T-helper 22 cell (primary cell): ENCODE measurements at places on chromosomes 6 and 20.

DNA sequence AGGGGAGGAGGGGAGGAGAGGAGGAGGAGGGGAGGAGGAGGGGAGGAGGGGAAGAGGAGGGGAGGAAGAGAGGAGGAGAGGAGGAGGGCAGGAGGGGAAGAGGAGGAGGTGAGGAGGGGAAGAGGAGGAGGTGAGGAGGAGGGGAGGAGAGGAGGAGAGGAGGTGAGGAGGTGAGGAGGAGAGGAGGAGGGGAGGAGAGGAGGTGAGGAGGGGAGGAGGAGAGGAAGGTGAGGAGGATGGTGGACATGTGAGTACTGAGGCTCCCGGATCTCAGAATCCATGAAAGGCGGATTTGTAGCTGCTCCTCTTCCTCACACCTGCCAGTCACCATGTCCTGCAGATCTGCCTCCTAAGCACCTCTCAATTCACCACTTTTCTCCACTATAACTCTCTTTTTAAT is 59.8 kb downstream of the PSMB1 start:
- DNase-seq, result no peak

DNA sequence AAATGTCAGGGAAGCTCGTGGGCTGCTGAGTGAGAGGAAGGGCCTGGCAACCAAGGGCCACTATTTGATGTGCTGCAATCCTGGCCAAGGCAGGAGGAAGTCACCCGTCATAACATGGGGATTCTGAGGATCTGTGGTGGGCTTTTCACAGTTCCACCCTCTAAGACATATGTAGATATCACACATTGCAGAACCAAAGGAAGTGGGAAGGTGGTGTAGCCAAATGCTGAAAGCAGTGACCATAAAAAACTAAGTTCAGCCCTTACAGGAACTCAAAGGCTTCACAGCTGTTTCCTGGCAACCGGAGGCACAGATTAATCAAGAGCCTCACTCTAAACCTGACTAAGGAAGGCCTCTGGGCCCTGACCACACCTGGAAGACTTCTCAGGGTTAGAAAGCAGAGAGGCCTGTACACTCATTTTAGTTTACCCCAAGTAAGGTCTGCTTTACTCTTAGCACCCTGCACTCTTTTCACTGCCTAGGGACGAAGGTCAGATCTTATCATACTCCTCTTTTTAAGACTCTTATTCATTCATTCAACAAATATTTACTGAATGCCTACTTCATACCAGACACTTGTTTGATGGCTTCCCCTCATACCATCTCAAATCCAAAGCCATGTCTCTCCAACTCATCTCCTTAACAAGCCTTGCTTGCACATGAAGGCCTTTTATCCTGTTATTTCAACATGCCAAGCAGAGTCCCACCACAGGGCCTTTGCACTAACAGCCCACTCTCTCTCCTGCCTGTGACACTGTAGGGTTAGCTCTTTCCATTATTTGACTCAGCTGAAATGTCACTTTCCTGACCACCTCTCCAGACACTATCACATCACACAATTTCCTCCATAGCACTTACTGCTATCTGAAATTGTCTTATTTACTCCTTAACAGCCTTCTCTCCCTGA is 2.6 kb downstream of the UBE2V1 start:
- DNase-seq, result no peak

DNA sequence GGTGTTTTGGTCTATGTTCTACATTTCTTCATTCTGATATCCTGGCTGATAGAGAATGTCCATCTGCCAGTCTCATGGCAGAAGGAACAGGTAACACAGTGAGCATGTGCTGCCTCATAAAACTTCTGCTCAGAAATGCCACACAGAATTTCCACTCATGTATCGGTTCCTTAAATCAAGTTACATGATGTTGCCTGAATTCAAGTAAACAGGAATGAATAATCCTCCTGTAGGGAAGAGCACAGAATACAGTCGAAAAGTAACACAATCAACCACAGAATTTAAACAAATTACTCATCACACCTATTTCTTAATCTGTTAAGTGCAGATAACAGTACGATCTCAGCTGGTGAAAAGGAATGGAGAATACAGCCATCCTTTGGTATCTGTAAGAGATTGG is 74.7 kb downstream of the FAM217A start:
- no peak for DNase-seq

GRCh38 chr20:9817654-9818053 is 21.2 kb downstream of the PAK5 start:
- DNase-seq, result no peak

- DNase-seq, result no peak
Measured at GRCh38 chr6:37798436-37799262, 20.9 kb upstream of the ZFAND3 start.

DNA sequence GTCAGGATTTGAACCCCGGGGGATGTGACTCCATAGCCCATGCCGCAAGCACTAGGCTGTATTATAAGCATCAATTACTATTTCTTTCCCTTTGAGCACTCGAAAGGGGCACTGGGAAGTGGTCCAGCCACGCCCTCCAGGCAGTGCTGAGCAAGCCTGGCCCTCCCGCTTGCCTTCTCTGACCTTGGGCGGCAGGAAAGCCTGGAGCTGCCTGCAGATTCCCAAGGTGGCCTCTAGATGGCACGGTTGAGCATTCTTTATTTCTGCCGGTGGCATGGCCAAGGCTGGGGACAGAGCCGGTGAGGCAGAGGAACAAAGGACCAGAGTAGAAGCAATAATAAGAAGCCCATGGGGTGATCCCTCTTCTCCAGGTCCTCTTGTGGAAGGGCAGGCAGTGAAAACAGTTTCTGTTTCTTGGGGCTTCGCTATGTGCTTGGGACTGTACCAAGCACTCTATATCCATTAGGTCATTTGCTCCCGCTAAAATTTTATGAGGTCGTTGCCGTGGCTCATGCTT is 32.0 kb downstream of the ARHGAP40 start:
- DNase-seq, result peak; percentile 17

GRCh38 chr6:3542032-3542640 is 85.3 kb upstream of the SLC22A23 start:
- no peak for DNase-seq

GRCh38 chr20:4112481-4113421 is 97.4 kb upstream of the RNF24 start:
- DNase-seq, result no peak

DNA sequence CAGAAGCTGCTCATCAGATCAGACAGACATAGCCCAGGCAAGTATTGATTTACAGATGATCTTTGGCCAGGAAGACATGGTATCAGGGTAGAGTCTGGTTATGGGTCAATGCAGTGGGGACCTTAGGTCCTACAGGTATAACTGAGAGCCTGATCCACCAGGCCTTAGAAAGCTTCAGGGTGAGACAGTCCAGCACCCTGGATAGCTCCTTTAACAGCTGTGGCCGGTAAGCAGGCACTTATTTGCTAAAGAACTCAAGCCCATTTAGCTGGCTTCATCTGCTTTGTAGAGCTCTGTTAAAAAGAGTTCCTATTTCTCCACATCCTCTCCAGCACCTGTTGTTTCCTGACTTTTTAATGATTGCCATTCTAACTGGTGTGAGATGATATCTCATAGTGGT is 39.6 kb downstream of the ESR1 start:
- no peak for DNase-seq

GRCh38 chr20:49405062-49405683 is 77.3 kb downstream of the KCNB1 start:
- DNase-seq, result no peak

DNA sequence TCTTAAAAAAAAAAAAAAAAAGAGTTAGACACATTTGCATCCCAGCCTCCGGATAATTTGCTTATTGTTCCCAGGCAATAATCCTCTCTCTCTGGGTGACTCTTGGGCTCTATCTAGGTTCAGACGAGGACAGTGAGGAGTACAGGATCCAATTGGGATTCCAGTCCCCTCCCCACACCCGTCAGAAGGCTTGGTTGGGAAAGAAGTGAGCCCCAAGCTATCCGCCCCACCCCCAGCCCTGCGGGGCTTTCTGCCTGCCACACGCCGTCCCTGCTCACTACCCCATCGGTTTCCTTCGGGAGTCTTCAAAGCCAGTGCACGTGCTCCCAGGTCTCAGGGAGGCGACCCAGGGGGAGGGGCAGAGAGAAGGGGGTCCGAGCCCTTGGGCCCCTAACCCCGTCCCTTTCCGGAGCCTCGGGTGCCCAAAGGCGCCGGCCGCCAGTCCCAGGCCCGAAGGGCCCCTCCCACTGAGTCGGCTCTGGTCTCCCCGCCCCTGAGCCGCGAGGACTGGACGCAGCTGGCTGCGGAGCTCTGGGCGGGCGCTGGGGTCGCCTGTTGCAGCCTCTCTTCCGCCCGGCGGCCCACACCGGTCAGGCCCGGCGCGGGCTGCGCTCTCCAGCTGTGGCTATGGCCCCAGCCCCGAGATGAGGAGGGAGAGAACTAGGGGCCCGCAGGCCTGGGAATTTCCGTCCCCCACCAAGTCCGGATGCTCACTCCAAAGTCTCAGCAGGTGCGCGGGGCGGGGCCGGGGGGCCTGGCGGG is 2.5 kb downstream of the MYMX start:
- DNase-seq, result no peak
